LNCaP clone FGC (cell line): ENCODE measurements at places on chromosomes 16 and 17.

- DNase-seq, result no peak
These were observed 66.5 kb downstream of the IGF2BP1 start for GRCh38 chr17:49063652-49064051.

DNA sequence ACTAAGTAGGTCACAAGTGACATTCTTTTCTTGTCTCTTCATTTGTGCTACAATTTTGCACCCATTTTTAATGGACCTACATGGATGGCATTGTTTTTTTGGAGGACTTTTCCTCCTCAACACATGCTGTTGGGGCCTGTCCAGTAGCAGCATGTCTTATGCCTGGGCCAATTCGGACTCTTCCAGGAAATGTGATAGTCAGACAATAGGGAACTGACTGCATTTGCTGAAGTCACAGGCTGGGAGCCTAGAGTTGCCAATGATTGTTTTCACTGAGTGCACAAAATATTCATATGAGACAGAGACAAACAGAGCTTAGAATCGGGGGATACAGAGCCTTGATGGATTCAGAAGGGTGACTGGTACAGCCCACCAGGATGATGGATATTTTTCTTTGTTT, 867.3 kb upstream of the GOT2 start:
- no peak for DNase-seq

DNA sequence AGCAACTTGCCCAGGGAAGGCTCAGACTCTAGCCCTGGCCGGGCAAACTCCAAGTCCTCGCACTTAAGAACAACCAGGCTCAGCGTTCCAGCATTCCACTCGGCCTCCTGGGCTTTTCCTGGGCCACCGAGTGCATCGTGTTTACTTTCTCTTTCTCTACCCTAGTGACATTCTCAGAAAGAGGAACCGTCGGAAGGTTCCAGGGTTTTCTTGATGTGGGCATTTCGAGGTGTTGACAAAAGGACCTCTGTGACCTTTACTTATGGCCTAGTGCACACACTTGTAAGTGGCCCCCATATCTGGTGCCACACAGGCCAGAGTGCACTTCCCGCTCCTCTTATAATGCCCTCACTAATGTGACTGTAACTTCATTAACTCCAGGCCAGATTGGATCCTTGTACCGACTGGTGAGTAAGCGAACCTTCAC, 3.1 kb upstream of the BANP start:
- DNase-seq, result no peak

DNA sequence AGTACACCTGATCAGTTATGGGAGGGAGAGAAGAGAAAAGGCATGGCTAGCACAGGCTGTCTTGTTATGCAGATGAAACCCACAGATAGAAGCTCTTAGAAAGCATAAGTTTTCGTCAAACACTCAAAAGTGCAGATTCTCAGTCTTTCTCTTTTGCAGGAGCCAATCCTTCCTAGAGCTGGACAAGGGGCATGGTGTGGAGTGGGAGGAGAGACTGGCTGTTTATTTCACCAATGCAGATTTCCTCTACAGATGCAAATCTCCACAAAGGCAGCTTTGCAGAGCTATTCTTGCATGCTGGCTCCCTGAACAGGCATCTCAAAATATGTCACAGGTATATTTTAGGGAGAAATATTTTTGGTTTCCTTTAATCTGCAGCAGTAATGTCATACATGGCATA, 1400.7 kb downstream of the CDH8 start:
- no peak for DNase-seq

DNA sequence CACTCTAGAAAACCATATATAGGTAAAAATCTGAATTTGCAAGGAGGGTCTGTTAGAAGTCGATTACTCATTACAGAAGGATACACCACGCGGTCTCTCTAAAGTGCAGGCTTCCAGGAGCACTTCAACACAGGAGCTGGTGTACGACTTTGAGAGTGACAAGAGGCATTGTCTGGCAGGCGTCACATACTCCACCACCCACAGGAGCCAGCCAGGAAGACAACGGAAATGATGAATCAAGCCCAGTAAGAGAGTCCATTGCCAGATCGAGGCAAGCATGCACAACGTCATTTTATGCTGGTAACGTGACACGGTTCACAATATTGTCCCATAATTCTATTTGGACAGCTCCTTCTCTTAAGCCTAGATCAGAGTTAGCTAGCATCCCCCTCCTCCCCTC, 15.0 kb upstream of the CACNG4 start:
- no peak for DNase-seq

- DNase-seq, result no peak
These were observed 16.6 kb upstream of the ERN1 start for GRCh38 chr17:64146418-64147109.
